ENCODE measurements at places on chromosomes 11 and 22.
A peak's percentile ranks its signal among the peaks of the same experiment; 100 is the strongest.

DNA sequence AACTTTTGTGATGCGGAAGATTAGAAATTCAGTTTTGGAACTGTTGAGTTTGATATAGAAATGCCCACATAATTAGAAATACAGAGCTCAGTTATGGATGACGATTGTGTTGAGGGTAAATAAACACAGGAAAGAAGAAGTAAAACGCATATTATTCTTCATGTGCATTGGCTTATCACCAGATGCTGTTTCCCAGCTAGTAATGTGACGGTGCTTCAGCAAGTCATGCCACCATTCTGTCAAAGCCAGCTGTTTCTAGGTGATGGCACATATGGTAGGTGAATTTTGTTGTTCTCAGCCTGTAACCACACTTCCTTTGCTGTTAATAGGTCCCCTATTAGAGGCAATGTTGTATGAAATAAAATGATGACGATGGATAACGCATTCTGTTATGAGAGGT, 68.9 kb downstream of the C11orf65 start:
- ATAC-seq, result no peak

- peak; percentile 55 for ATAC-seq
These were observed 37.5 kb downstream of the RBFOX2 start for GRCh38 chr22:35991168-35991567.

GRCh38 chr11:85867751-85868150, 12.6 kb downstream of the CCDC83 start:
- no peak for ATAC-seq

- ATAC-seq, result no peak
These were observed 4.4 kb upstream of the B3GNT6 start for GRCh38 chr11:77029829-77030228.

DNA sequence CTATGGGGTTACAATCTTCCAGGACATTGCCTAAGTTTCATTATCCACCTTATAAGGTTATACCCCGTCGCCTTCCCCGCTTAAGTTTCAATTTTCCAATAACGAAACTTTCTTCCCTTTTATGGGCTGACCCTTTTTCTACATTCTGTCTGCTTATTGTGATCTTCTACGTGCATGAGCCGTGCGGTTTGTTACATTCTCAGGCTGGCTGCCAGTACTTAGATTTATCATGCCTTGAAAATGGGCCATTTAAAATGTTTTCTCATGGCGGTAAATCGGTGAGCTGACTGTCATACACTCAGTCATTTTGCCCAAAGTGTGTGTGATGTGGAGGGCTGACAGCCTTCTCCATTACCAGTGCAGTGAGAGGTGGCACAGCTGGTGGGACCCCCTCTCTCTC, 23.3 kb downstream of the DGCR6L start:
- ATAC-seq, result no peak

- ATAC-seq, result no peak
These were observed 6.5 kb downstream of the PI4KA start for GRCh38 chr22:20852076-20852475.

DNA sequence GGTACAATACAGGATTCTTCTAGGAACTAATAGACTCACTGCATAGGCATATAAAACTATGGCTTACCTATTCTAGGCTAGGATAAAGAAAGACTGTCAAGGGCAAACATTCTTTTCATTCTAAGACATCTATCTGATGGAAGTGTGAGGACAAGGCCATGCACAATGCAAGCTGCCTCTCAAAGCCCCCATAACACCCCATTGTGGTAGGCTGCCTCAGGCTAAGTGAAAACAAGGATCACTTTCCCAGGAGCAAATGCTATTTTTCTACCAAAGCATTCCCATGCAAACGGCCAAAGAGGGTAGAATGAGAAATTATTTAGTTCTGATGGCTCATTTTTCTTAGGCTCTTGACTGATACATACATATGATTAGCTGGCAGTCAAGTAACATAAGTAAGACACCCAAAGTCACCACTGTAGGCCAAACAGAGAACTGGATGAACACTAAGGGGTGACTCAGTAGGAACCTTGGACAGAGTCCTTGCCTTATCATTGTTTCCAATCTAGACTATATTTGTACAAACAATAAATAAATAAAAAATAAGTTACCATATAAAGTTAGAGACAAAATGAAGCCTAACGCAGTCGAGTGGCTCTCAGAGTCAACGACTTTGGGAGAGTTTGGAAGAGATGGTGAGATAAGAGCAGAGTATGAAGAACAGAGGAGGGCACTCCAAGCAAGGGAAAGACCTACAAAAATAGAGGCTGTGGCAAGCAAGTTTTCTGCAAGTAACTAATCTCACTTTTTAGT, 303.6 kb downstream of the SBF2 start:
- ATAC-seq, result no peak

GRCh38 chr11:30479899-30480298, 106.3 kb downstream of the MPPED2 start:
- ATAC-seq, result no peak

- ATAC-seq, result no peak
These were observed 8.1 kb upstream of the OR5AL1 start for GRCh38 chr11:56404393-56404792.

GRCh38 chr22:36757668-36758211, 18.2 kb downstream of the IFT27 start:
- peak; percentile 97 for ATAC-seq

DNA sequence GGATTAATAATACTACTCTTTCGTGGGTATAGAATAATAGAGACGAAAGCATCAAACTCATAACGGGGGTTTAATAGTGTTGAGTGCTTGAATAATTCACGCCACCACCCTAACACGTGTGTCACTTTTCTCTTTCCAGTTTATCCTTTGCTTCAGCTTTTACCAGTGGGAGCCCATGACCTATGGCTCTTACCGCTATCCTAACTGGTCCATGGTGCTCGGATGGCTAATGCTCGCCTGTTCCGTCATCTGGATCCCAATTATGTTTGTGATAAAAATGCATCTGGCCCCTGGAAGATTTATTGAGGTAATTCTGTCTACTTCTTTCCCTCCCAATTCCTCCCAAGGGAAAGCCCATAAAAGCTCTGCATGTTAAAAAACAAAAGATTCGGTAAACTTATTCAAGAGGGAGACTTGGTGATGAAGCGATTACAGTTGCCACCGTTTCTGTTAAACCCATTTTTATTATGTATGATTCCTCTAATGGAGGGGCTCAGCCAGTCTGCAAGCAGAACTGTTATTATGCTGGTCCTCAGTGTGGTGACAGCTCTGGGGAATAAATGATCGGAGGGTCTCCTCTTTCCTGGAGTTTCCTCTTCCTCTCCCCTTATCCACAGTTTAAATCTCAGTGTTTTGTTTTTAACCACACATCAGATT, 17.1 kb upstream of the NELL1 start:
- no peak for ATAC-seq

DNA sequence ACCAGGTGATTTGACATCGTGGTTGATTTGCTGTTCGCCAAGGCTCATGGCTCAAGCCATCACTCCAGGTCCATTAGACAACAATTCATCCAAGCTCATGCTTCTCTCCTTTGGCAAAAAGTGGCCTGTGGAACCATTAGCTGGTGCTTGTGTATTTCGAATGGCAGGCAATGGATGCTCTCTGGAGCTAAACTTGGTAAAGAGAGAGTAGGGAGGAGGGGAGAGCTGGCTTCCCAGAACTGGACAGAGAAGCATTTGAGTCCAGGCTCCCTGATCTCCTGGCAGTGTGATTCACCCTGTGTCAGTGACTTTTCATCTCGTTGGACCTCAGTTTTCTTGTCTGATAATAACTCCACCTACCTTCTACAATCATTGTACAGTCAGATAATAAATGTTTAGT, 64.6 kb downstream of the MYO18B start:
- ATAC-seq, result no peak

- no peak for ATAC-seq
These were observed 46.9 kb downstream of the NF2 start for GRCh38 chr22:29650370-29650769.

- ATAC-seq, result no peak
These were observed 32.2 kb upstream of the LDLRAD3 start for GRCh38 chr11:35911616-35912165.

Measured in SK-N-SH treated with all-trans-retinoic acid at 6 μM for 48 hours (cell line).